ENCODE measurements at places on chromosomes 12 and 14.

- DNase-seq = no peak
Observed at GRCh38 chr12:131826097-131826928, 1.9 kb upstream of the MMP17 start.

GRCh38 chr14:29462772-29463171 lies 464.9 kb downstream of the PRKD1 start:
- DNase-seq = no peak

DNA sequence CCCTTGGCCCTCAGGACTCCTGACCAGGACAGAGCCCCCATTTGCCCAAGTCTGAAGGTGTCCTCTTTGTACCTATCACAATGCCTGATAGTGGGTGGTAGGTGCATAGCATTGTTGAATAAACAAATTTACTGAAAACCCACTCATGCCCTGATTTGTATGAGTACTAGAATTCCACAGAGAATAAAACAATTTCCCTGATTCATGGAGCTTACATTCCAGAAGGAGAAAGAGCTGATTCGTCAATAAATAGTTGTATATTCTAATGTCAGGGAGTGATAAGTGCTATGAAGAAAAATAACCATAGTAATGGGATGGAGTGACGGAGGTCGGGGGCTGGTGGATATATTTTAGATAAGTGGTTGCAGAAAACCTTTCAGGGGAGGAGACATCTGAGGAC lies 117.0 kb downstream of the SRGAP1 start:
- DNase-seq = no peak

GRCh38 chr14:37114002-37114401 lies 58.4 kb downstream of the SLC25A21 start:
- DNase-seq = no peak

- no peak for DNase-seq
Observed at GRCh38 chr12:88433997-88434703, 146.1 kb downstream of the KITLG start.

DNA sequence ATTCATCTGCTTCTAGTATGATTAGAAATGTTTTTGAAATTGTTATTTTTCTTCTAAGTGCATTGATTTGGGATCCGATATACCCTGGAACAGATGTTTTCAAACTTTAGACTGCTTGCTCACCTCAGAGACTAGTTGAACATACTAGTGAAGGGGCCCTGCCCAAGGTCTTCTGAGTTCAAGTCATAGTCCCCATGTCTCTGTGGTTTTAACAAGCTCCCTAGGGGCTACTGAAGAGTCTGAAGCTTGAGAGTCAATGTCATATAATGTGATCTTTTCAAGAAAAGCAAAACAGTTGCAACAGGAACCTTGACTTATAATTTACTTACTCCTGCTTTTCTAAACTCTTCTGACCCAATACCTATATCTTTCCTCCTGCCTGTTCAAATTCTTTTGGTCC lies 7.5 kb upstream of the UBE2N start:
- DNase-seq = no peak

DNA sequence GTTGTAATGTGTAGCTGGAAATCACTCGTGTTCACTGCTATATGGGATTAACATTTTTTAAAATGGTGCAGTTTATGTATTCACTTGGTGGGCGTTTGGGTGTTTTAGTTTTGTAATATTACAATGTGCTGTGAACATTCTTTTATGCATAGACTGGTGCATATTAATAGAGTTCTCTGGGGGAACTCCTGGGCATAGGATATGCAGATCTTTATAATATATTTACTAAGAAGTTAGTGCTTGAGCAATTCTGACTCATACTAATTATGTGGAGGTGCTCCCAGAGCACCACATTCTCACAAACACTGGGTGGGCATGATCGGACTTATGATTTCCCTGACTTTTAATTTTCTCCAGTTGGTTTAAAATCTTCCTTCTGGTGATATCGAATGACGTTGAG lies 342.3 kb downstream of the PDZRN4 start:
- DNase-seq = no peak

GRCh38 chr14:75361751-75362433 lies 65.9 kb upstream of the JDP2 start:
- no peak for DNase-seq

DNA sequence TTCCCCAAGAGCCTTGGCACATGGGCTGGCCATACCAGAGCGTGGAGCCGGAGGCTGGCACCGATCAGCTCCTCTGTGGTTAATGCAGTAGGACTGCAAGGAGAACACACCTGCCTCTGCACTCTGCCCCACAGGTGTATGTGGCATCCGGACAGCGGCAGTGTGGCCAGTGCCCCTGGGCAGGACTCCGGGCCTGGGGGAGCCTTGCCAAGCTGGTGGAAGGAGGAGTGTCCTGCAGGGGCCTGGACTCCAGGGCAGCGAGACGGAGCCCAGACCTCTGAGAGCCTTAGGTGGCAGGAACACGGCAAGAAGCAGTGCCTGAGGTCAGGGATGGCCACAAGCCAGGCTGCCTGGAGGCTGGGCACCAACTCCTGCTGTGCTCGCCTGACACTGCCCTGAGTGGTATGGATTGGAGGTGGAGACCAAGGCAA lies 5.3 kb upstream of the BEGAIN start:
- DNase-seq = no peak
